Heart right ventricle (tissue), 16 donors: ENCODE measurements at places on chromosomes 3 and 15. TPM values are rescaled to one million over a fixed set of nuclear protein-coding genes. Genes with fewer than 3 reads are reported as not detected.

The STAC gene
- polyA plus RNA-seq, result 0.28 TPM

DNA sequence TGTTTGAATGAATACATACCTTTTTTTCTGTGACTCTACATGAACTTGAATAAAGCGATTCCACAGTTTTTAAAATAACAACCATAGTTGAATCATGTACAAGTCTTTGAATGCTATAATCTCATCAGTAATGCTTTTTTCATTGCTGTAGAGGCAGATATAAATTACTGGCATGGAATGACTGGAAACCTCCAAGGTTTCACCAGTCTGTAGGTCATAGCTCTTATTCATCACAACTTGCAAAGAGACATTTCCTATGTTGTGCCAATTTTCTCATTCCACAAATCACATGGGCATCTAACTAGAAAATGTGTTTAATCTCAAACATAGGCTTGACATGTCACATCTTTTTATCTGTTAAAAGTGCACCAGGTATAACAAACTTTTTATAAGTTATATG is 407.1 kb upstream of the KCNMB2 start:
- DNase-seq, result no peak

GRCh38 chr3:38255627-38256026 is 10.0 kb upstream of the SLC22A13 start:
- DNase-seq, result no peak

DNA sequence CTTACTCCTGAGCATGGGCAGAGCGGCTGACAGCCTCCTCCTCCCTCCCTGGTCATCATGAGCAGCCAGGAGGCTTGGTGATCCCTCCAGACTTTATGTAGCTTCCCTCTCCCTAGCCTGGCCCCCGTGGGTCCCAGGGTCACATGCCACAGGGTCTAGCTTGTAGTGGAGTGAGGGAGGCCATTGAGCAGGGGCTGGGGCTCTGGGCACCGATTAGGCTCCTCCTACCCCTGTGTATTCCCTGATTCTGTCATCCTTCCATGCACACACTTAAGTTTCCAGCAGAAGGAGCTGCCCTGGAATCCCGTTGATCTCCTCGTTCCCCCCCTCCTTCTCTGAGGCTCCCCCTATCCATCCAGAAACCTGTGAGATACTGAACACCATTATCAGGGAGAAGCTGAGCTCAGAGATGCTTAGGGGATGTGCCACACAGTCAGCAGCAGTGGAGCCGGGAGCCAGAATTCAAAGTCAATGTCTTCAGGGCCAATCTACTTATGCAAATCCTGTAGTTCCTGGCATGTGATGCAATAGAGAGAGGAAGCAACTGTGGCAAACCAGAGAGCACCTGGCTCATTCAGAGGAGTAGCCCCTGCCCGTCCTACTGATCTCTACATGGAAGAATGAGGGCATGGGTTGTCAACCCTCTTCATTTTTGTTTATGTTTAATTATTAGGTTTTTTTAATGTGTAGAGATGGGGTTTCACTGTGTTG is 17.2 kb downstream of the CCDC33 start:
- no peak for DNase-seq

- DNase-seq, result no peak
Observed at GRCh38 chr3:59572106-59572505, 522.3 kb upstream of the CFAP20DC start.
